Esophagus muscularis mucosa (tissue), 4 donors: ENCODE measurements at places on chromosomes 16 and 17. TPM values are rescaled to one million over a fixed set of nuclear protein-coding genes. Genes with fewer than 3 reads are reported as not detected.

SGCA gene
- 82.0 TPM for total RNA-seq

NPB gene
- total RNA-seq: 0.78 TPM

VWA3A gene
- 0.42 TPM for total RNA-seq

AXIN2 gene
- total RNA-seq: 56.6 TPM

KRT25 gene
- total RNA-seq: not detected

CBX8 gene
- total RNA-seq: 1.7 TPM

HYDIN gene
- total RNA-seq: 1.2 TPM

MYADML2 gene
- not detected for total RNA-seq

GUCY2D gene
- total RNA-seq: 1.1 TPM

PERCC1 gene
- not detected for total RNA-seq

WNK4 gene
- 2.5 TPM for total RNA-seq

TERB1 gene
- total RNA-seq: not detected

ABI3 gene
- total RNA-seq: 3.3 TPM

C16orf86 gene
- 15.6 TPM for total RNA-seq

AKTIP gene
- 44.9 TPM for total RNA-seq

SPN gene
- 4.2 TPM for total RNA-seq

NACA2 gene
- not detected for total RNA-seq

SCN4A gene
- total RNA-seq: 0.23 TPM

NLE1 gene
- 12.1 TPM for total RNA-seq

TNRC6A gene
- 44.1 TPM for total RNA-seq

CBX4 gene
- total RNA-seq: 13.8 TPM

OR3A2 gene
- total RNA-seq: 0.65 TPM

TBC1D3C gene
- not detected for total RNA-seq

SLC35G6 gene
- total RNA-seq: not detected

STX8 gene
- 103 TPM for total RNA-seq

ODAD4 gene
- total RNA-seq: 1.7 TPM

HERPUD1 gene
- 72.6 TPM for total RNA-seq

SLC6A2 gene
- 0.19 TPM for total RNA-seq

CDRT15 gene
- total RNA-seq: not detected

HSD11B2 gene
- 0.42 TPM for total RNA-seq
